ENCODE measurements at places on chromosomes 11 and 22.

- DNase-seq, result no peak
Measured at GRCh38 chr11:79309407-79309806, 131.4 kb downstream of the TENM4 start.

DNA sequence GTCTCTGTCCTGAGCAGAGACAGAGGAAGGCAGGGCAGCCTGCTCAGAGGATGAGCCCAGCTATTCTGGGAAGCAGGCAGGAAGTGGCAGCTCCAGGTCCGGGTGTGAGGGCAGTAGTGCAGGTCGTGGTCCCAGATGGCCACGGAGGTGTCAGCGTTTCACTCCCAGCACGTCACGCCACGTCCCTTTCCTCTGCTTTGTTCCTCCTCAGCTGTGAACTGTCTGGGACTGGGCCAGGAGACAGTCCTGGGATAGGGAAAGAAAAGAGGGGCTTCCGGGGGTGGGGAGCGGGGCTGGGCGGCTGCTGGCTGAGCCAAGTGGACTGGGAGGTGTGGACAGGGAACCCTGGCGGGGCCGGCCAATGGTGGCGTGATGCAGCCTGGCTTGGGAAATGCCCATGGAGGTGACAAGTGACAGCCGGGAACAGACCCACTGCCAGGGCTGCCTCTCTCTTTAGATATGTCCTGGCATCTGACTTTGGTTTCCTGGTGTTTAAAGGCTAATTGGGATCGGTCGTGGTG, 64.7 kb downstream of the KCNQ1 start:
- DNase-seq, result no peak

DNA sequence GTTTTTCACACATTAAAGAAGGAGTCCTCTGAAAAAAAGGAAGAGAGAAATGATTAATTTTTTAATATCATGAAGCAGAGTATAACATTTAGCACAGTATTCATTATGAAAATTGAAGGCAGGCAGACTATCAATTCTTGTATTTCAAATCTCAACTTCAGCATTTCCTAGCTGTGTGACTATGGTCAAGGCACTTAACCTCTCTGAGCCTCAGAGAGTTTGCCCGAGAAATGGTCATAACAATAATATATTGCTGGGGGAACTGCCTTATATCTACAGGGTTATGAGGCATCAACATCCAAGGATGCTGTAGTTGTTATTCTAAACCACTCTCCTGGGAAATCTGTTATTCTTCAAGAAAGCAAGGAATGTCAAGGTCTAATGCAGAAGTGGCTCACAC, 1.1 kb downstream of the MS4A18 start:
- DNase-seq, result no peak

GRCh38 chr11:83158357-83158786, 1.4 kb downstream of the PCF11 start:
- DNase-seq, result no peak

- no peak for DNase-seq
Measured at GRCh38 chr11:69101115-69101791, 52.5 kb downstream of the TPCN2 start.

DNA sequence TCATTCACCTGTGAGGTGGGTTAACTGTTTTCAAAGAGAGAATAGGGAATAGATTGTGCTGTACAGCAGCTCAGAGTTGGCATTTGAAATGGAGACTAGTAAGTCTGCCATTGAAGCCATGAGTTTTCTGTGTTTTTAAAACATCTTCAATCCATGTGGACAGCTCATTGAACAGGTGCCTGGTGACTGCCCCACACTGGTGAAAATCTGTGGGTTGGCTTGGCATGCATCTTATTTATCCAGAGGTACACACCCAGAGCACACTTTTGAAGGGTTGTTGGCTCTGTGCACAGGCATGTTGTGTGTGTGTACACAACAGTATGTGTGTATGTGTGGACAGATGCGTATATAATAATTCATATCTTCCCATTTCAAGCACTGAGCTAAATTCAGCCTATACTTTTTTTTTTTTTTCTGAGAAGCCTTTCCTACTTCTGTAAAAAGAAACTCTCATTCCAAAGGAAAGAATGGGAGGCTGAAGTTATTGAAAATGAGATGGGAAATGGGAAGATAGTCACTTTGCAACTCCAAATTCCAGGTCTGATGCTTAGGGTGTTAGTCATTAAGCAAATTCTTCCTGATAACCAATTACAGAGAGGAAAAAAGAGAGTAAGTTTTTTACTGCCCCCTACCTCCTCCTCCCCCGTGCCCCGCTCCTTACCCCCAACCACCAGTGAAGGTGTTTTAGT, 7.0 kb upstream of the LYVE1 start:
- DNase-seq, result no peak

DNA sequence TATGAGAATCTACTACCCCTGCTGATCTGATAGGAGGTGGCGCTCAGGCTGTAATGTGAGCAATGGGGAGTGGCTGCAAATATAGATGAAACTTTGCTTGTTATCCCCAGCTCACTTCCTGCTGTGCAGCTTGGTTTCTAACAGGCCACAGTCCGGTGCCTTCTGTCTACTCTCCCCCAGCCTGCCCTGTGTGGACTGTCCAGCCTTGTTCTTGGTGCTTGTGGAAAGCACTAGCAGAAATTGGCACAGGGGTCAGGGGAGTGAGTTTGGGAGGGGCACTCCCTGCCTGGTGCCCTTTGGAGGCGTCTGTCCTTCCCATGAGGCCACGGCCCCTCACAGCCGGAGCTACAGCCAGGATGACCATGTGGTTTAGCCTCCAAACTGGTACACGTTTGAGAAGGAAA, 14.3 kb downstream of the MOV10L1 start:
- DNase-seq, result no peak

- DNase-seq, result no peak
Measured at GRCh38 chr22:27452922-27453321, 348.6 kb downstream of the MN1 start.

GRCh38 chr11:86508604-86509587, 134.2 kb downstream of the CCDC81 start:
- no peak for DNase-seq

DNA sequence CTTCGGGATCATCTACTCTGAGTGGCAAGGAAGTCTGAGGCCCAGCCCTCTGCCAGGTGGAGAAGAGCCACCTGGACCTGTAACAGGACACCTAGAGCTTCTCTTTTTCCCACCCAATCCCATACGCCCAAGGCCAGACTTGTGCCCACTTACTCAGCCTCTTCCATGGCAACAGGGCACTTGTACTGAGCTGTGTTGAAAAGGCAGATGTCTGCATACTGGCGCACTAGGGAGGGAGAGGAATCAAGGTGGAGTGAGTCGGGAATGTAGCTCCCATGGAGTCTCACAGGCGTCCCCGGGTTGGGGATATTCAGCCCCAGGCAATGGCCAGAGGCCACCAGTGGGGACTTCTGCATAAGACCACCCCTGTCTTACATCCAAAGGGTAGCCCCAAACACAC, 36.1 kb downstream of the TPBGL start:
- no peak for DNase-seq

DNA sequence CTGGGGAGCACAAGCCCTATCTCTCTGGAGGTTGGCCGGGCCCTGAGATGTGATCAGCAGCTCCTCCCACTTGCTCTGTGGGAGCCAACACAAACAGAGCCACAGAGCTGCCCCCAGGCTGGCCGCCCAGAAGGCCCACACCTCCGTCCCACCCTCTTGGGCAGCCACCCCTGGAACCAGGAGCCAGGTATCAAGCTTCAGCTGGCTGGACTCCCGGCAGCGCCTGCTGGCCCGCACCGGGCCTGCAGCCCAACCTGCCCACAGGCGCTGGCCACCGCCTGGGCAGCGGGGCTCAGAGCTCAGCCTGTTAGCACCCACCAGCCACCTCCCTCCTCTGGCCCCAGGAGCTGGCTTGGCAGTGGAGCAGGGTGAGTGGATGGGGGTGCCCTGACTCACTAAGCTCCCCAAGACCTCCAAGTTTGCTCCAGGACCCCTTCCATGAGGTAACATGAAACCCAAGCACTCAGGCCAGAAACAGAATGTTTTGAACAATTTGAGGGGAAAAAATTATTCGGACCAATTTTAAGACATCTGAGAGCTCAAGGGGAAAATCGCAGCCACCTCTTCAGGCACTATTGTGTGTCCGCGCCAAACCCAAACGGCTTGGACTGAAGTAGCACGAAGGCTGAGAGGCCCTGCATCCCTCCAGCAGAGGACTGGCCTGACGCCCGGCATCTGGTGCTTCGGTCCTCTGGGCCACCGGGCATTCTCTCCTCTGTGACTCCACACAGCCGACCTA, 450.8 kb downstream of the SOX6 start:
- DNase-seq, result no peak

DNA sequence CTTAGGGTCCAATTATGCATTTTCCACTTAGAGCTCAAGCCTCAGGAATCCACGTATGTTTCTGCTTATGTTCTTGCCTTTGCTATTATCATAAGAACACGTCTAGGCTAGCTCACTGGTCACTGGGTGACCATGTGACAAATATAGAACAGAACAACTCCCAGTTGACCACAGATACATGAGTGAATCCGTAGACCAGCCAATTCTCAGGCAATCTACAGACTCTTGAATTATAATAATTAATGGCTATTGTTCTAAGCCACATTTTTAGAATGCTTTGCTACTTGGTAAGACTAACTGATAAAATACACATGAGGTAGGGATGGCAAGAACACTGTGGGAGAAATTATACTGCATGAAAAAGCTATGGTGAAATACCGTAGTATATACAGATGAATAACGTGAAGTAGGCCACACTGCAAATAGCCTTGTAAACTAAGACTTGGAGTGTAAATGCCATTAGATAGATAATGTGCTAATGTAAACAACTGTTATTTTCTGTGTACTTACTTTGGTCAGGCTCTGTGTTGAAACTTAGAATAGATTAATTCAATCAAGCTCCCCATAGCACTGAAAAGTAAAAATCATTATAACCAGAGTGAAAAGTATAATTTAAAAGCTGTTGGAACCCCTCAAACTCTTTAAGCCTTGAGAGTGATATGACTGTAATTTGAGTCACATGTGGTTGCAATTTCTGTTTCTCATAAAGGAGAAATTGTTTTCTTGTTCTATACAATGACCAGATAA, 366.2 kb upstream of the CCDC179 start:
- DNase-seq, result no peak
